ENCODE measurements at places on chromosomes 16 and 17. TPM values are rescaled to one million over a fixed set of nuclear protein-coding genes. Genes with fewer than 3 reads are reported as not detected.

The SLX1B gene
- 3.8 TPM for total RNA-seq

DNA sequence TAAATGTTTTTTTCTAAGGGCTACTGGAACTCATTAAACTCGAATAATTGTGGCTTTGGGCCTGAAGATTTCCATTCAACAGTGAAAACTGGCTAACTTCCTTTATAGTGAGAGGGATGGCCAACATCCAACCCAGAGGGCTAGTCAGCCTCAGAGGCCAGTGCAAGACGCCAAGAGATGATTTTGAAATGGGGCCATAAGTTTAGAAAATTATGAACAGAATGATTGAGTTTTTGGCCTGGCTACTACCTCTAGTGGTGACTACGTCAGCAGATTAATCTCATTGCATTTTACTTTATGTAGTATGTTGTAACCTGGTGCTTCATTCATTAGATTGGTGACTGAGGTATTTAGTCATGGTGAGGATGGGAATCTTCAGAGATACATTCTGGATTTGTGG is 28.4 kb downstream of the HAPSTR1 start:
- DNase-seq: peak; percentile 95

DNA sequence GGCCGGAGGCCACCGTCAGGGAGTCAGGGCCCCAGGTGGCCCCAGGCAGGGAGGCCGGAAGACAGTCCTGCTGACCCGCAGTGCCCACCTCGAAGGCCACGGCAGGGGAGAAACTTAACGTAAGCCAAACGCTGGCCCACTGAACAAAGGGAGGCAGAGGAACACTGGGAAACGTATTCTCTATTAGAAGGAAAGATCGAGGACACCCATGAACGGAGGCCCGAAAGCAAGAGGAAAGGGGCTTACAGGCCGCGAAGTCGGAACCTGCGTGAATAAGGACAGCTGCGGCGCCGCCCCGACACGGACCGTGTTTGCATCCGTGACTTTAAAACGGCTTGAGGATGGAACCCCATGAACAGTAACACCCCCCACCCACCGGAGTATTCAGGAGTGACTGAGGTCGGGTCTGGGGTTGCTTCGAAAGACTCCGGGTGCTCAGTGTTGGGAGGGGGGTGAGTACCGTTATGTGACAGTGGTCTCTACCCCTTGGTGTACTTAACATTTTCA is 102.4 kb upstream of the METRNL start:
- DNase-seq: no peak

GRCh38 chr17:79070266-79070880 is 4.3 kb upstream of the ENGASE start:
- DNase-seq: peak; percentile 13

DNA sequence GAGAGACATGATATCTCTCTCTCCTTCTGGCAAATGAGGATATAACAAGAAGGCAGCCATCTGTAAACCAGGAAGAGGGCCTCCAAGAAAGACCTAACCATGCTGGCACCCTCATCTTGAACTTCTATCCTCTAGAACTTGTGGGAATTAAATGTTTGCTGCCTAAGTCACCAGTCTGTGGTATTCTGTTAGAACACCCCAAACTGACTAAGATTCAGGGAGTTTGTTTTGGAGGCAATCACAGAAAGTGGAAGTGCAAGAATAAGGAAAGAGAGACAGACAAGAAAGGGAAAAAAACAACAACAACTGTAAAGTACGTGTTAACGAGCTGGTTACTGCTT is 114.5 kb upstream of the GOT2 start:
- DNase-seq: no peak

DNA sequence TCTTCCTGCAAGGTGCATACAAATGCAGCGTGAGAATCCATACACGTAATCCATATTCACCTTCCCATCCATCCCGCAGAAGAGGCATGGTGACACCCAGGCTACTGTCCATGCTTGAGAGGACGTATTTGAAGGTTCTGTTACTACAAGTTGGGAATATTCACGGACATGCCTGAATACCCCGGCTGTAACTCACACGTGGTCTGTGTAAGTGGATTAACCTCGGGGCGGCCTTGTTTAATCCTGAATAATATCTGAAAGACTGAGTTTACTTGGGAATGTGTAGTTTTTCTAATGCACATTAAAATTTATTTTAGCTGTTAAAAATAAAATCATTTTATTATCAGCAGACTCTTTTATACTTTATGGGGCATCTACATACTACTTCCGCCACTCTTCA is 13.1 kb downstream of the CPSF4L start:
- no peak for DNase-seq

GRCh38 chr17:21289902-21290571 is 5.5 kb downstream of the MAP2K3 start:
- DNase-seq: peak; percentile 77

- no peak for DNase-seq
These were observed 197.5 kb downstream of the HS3ST3A1 start for GRCh38 chr17:13403982-13404946.
